ENCODE measurements at places on chromosomes 3 and 15.

- DNase-seq = no peak
Measured at GRCh38 chr3:184344579-184345316, 7.3 kb downstream of the FAM131A start.

GRCh38 chr3:101849714-101850245 is 466 bp downstream of the NFKBIZ start:
- peak; percentile 35 for DNase-seq

DNA sequence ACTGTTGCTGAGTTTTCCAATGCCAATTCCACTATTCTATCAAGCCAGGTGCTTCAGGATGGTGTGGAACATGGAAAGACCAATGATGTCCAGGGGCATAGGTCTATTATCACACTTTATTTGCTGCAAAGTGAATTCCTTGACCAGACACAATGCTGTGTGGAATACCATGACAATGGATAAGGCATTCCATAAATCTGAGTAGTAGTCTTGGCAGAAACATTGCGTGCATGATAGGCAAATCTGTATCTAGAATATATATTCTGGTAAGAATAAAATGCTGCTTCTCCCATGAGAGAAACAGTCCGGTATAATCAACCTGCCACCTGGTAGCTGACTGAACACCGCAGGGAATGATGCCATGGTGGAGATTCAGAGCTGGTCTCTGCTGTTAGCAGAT is 70.0 kb upstream of the ALDH1A3 start:
- no peak for DNase-seq

DNA sequence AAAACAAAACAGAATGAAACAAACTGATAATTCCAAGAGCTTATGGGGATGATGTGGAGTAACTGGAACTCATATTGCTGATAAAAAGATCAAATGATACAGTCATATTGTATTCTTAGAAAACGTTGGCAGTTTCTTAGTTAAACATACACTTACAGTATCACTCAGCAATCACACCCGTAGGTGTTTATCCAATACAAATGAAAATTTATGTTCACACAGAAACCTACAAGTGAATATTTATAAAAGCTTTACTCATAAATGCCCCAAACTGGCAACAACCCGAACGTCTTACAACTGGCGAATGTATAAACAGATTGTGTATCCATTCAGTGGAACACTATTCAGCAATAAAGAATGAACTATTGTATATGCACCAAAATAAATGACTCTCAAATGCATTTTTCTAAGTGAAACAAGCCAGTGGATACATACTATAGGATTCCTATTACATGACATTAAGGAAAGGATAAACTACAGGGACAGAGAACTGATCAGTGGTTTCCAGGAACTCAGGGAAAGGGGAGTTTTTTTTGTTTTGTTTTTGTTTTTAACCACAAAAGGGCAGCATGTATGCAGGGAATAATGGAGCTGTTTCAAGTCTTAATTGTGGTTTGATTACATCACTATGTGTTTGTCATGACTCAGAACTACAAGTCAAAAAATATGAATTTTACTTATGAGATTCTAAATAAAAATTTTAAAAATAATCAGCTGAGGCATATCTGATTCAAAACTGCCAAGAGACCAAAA is 71.8 kb upstream of the NDUFB4 start:
- DNase-seq = no peak

- no peak for DNase-seq
Measured at GRCh38 chr3:10930666-10931040, 61.9 kb upstream of the SLC6A1 start.

DNA sequence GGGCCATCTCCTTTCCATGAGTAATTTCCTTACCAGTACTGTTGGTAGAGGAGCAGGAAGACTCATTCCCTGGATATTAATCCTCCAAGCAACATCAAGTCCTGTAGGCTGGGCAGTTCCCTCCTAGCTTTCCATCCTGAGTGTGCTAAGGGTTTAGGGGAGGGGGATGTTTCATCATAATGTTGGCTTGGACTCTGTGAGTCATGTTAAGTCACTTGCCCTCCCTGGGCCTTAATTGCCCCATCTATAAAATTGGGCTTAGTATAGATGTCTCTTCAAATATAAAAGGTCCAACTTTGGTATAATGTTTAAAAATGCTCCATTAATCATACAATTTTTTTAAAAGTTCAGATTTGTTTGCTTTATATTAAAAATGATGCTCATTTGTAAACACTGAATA is 52.7 kb downstream of the TLE3 start:
- no peak for DNase-seq

DNA sequence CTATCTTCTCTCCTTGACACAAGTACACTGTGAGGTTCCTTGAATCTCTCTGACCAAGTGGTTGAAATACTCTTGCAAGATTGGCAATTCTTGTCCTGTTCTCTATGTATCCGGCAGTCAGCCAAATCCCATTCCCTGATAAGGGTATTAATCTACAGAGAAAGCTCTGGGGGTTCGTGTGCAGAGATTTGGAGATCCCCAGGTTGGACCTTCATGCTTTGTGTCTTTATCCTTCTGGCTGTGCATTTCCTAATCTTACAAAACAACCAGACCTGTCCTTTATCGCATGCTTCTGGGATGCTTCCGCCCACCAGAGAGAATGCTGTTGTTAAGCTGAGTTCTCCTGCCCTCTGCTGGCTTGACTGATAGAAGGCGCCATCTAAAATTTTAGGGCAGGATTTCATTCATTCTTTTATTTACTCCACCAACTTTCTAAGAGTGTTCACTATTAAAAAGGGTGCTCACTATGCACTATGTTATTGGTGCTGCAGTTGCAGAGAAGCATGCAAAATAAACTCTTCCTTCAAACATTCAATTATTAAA is 8.6 kb upstream of the SST start:
- no peak for DNase-seq

GRCh38 chr3:104396974-104397669 is 969.6 kb upstream of the ALCAM start:
- no peak for DNase-seq

- no peak for DNase-seq
Measured at GRCh38 chr3:169430707-169431404, 232.7 kb downstream of the MECOM start.

GRCh38 chr3:150925751-150926201 is 20.5 kb upstream of the MINDY4B start:
- peak; percentile 9 for DNase-seq

DNA sequence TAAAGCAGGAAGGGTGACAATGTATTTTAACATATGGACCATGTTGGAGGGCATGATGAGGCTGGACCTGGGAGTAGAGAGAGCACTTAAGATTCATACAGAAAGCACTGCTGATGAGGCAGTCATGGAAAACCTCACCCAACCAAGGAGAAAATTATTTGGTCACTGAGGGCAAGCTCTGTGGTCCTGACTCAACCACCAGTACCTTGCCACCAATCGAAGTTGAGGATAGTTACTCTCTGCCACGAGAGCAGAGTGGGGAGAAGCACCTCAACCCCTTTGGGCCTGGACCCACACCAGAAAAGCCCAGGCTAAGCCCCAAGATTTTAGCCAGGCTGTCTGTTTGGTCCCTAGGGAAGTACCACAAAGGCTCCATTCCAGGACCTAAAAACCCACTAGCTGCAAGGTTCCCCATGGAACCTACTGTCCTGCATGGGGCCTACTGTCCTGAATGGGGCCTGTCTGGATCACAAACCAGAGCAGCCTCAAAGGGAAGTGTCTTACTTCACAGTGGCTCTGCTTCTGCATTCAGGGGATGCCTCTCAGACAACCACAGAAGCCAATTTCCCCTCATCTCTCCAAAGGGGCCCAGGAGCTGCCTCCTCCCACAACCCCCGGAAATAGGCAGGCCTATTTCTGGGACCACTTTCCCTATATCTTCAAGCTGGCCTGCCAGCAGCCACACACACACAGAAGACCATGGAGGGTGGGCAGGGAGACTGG is 4.2 kb downstream of the CCDC71 start:
- DNase-seq = no peak

DNA sequence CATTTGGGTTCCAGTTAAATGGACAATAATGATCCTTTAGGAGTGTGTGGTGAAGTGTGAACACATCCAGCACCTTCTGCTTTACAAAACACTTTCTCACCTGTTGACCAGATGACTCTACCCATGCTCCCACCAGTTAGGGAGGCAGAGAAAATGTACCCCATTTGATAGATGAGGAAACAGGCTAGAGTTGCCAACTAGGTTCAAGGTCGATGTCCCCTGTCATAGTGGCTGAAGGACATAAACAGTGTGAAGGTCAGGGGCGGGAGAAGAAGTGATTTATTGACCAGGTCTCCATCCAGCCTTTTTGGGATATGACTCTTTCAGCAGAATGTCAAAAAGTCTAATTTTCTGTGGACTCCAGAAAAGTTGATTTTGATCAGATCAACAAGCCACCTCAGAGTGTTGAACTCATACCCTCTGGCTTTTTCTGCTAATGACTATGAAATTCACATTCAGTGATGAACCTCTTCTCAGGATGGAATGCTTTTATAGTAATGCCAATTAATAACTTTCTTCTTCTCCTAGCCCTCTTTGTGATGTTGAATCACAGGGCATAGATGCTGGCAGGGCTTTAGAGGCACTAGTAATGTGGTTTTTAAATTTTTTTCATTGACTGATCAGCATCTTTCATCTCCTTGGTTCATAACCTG is 57.5 kb downstream of the CPN2 start:
- no peak for DNase-seq

DNA sequence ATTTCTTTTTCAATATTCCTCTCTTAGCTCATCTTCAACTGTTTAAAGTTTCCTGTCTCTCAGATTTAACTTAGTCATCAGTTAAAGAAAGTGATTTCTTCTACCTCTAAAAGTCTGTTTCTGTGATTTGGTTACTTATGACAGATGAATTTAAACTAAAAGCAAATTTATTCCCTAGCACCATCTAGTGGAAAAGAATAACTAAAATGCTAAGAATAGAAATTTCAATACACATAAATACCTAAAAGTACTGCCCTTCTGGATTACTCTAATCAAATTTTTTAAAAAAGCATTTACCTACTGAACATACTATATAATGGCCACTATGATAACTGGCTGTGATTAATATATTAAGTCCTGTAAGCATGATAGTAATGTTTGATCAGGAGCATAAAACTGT is 14.0 kb upstream of the ZCWPW2 start:
- no peak for DNase-seq

GRCh38 chr3:105957722-105958121 is 88.9 kb upstream of the CBLB start:
- no peak for DNase-seq

DNA sequence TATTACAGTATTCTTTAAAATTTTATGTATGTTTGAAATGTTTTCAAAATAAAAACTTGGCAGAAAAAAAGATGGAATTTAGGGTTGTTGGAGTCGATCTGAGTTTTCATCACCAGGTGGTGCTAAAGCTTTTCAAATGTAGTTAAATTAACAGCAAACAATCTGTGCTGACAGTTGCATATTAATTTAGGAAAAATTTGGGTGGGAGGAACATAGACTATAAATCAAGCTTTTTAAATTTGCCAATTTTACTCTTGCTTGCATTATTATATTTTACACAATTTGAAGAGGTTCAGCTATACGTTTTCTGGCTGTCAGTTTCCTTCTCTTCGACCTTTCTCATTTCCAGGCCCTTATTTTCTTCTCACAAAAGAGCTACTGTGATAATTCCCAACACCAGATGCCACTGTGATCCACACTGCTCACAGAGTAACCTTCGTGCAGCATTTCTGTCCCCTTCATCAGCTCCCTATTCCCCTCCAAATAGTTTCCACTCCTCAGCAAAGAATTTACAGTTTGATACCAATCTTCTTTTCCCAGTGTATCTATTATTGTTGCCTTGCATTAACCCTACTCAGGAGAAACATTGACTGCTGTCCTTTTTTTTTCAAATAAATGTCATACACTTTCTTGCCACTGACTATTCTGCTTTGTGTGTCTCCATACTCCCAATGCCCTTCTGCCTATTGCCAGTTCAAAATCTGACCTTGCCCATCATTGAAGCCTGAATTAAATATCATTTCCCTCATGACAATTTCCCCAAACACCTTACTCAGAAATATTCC is 53.4 kb upstream of the EIF5A2 start:
- no peak for DNase-seq

GRCh38 chr3:183264268-183264667 is 11.2 kb downstream of the B3GNT5 start:
- DNase-seq = no peak

DNA sequence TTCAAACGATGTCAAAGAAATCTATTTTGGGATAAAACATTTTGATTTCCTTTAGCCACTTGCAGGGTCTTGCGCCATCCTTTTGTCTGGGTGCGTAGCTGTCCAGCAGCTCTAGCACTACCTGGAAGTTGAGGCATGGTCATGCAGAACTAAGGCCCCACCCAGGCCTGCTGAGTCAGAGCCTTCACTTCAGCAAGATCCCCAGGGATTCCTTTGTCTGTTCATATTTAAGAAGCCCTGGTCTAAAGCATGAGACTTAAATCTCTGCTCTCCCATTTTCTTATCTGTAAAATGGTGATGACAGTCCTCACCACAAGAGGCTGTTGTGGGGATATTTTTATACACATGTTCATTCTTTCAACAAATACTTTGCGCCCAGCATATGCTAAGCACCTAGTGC is 99.0 kb upstream of the CTDSPL start:
- no peak for DNase-seq

- DNase-seq = no peak
Measured at GRCh38 chr15:97881346-97881965, 79.0 kb upstream of the ARRDC4 start.
